GF-D8 (cell line): ENCODE measurements at places on chromosomes 2 and 18.

DNA sequence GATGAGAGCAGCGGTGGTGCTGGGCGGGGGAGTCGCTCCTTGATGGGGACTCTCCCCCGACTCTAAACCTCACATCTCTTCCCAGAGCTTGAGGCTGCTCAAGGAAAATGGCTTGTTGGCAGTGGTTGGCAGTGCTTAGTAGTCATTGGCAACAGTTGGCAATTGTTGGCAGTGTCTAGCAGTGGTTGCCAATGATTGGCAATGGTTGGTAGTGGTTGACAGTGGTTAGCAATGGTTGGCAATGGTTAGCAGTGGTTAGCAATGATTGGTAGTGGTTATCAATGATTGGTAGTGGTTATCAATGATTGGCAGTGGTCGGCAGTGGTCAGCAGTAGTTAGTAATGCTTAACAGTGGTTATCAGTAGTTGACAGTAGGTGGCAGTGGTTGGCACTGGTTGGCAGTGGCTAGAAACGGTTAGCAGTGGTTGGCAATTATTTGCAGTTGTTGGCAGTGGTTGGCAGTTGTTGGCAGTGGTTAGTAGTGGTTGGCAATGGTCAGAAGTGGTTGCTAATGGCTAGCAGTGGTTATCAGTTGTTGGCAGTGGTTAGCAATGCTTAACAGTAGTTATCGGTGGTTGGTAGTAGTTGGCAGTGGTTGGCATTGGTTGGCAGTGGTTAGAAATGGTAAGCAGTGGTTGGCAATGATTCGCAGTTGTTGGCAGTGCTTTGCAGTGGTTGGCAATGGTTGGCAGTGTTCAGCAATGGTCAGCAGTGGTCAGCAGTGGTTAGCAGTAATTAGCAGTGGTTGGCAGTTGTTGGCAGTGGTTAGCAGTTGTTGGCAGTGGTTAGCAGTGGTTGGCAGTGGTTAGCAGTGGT is 85.4 kb upstream of the OTOS start:
- DNase-seq: no peak

DNA sequence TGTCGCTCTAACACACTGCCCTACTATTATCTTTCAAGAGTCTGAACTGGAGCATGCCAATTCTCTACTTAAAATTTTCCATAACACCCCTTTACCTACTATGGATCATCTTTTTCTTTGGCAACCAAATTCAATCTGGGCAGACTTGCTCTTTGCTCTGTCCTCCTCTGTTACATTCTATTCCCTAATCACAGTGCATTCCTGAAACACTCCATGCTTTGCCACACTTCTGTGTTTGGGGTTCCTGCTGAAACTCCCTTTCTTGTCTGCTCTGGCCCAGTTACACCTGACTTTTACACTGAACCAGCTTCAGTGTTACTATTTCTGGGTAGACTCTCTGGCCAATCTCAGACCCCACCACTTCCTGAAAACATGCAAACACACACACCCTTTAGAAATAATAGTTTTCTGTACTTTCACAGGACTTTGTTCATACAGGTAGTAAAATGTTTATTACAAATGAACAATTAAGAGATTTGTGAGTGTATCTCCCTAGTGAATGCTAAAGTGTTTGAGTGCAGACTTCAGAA is 119.9 kb upstream of the DCC start:
- no peak for DNase-seq

GRCh38 chr2:131394147-131394931 is 30.4 kb upstream of the RAB6D start:
- no peak for DNase-seq

DNA sequence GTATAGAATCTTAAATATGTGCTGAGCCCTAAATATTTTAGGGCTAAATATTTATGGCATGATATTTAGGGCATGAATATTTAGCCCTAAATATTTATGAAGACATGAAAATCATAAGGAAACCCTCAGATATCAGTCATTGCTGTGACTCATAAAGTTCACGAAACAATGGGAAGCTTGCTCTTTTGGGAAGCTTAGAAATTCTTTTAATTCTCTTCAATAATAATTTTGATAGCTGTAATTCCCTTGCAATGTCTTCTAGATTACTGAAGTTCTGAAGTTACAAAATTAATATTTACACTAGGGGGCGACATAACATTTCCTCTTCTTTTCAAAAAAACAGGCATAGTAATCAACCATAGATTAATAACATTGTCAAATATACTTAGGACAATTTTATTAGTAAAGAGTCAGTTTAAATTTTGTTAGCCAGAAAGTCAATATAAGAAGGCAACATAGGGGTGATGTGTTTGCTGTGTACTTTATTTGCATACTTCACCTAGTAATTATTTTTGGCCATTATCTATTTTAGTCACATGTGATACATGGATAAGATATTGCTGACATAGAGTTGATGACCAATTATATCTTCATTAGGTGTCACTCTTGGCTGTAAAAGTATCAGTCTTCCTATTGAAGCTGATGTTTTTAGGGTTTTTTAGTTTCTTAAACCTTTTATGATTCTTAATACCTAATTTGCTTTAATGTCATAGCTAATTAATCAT is 13.2 kb downstream of the ZNF804A start:
- no peak for DNase-seq

GRCh38 chr2:233832414-233832813 is 21.9 kb downstream of the HJURP start:
- DNase-seq: no peak
